ENCODE measurements at places on chromosomes 7 and 10.

DNA sequence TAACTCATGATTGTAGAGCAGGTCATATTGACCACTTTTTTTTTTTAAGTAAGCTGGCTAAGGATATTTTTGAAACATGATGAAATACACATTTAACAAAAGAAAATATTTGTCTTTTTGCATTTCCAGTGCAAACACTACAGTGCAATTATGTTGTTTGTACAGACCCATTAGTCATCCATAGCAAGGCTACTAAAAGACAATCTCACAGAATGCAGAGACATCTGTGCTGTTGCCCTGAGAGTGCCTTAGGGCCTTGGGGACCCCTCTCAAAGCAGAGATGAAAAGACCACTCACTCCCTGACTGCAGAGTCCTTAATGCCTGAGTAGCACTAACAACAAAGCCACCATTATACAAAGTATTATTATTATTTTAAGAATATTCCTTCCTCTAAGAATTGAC is 104.5 kb downstream of the NRCAM start:
- no peak for DNase-seq

DNA sequence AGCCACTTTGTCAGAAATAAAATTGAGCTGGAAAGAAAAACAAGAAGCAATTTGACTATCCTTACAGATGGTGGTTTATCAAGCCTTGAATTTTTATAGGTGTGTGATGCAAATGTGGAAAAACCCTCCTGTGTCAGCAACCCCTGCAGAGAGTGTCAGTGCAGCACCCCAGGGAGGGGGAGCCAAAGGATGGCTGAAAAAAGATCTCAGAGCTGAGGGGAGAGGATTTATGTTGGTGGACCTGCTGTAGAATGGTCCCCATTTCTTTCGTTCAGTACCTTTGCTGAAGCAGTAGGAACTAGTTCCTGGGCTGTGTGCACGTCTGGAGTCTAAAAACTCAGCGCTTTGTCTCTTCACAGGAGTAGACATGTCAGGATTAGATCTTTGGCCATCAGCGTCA is 239.0 kb downstream of the PHTF2 start:
- DNase-seq: no peak

- no peak for DNase-seq
Observed at GRCh38 chr10:4658777-4659176, 167.2 kb upstream of the AKR1E2 start.

GRCh38 chr7:55575098-55575497 is 2.8 kb upstream of the VOPP1 start:
- DNase-seq: no peak

- DNase-seq: peak; percentile 48
Observed at GRCh38 chr7:7183061-7183837, 905 bp downstream of the C1GALT1 start.

GRCh38 chr7:149875396-149875795 is 1.6 kb downstream of the ATP6V0E2 start:
- no peak for DNase-seq

- no peak for DNase-seq
Observed at GRCh38 chr10:22693371-22693784, 21.0 kb downstream of the PIP4K2A start.

GRCh38 chr10:131769571-131770410 is 131.0 kb upstream of the PPP2R2D start:
- DNase-seq: no peak

DNA sequence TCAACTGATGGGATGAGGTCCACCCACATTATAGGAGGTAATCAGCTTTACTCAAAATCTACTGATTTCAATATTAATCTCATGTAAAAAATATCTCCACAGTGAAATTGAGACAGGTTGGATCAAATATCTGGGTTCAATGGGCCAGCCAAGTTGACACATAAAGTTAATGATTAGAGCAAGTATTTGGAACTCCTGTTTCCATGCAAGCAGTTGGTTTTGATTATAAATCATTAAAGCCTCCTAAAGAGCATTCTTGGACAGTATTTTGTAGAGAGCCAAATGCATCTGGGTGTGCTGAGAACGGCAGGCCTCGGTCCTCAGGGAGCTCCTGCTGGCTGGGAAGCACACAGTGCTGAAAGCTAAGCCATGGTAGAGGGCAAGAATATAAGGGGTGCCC is 126.9 kb upstream of the BTBD16 start:
- DNase-seq: no peak

DNA sequence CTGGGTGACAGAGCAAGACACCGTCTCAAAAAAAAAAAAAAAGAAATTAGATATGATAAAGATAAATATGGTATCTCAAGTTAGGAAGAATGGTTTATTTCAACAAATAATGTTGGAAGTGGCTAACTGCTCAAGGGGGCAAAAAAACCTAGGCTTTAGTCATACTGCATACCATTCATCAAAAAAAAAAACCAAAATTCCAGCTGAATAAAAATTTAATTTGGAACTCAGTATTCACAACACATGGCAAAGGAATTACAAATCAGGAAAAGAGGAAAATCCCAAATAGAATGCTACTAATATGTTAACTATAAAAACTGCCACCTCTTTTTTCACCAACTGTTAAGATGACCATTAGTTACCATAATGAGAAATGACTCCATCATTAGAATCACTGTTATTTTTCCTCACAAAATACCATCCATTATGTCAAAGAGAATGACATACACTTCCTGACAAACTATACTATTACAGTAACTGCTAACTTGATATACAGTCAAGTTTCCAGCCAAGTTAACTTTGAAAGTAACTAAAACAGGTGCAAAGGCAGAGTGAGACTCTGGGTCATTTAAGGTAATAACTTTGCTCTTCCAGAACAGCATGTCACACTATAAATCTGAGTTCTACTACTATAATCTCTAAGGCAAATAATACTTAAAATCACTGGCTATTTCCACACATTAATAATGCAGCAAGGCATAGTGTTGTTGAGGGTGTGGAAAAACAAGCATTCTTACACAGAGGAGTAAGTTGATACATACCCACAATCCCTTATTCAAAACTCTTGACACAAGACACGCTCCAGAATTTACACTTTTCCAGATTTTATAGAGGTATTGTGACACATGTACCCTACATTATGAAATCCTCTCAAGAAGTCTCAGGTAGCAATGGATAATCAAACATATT is 10.2 kb downstream of the KBTBD2 start:
- DNase-seq: no peak

GRCh38 chr10:111756217-111757061 is 427.1 kb downstream of the GPAM start:
- no peak for DNase-seq

- DNase-seq: no peak
Observed at GRCh38 chr10:110413903-110414547, 83.7 kb upstream of the DUSP5 start.
